ENCODE measurements at places on chromosomes 1 and 21. TPM values are rescaled to one million over a fixed set of nuclear protein-coding genes. Genes with fewer than 3 reads are reported as not detected.

The ZNF691 gene
- 10.8 TPM for polyA plus RNA-seq

The ASCL5 gene
- polyA plus RNA-seq, result 0.32 TPM

The AIRE gene
- polyA plus RNA-seq, result not detected

The RNU1-1 gene
- not detected for polyA plus RNA-seq

The KRTAP10-7 gene
- not detected for polyA plus RNA-seq

The ATAD3A gene
- 16.7 TPM for polyA plus RNA-seq

The TMEM240 gene
- polyA plus RNA-seq, result 4.1 TPM

The FCRL6 gene
- polyA plus RNA-seq, result 0.34 TPM

The IGSF3 gene
- 22.1 TPM for polyA plus RNA-seq

The WNT2B gene
- 4.7 TPM for polyA plus RNA-seq

The OR2T1 gene
- polyA plus RNA-seq, result not detected

The GPR25 gene
- not detected for polyA plus RNA-seq

The HSD3B1 gene
- 0.09 TPM for polyA plus RNA-seq

The DEPDC1 gene
- polyA plus RNA-seq, result 7.1 TPM

The KCNT2 gene
- 6.4 TPM for polyA plus RNA-seq

The ITLN2 gene
- not detected for polyA plus RNA-seq

The HSPA6 gene
- 0.57 TPM for polyA plus RNA-seq

The SYNJ1 gene
- 4.8 TPM for polyA plus RNA-seq

The ATP1A2 gene
- 81.8 TPM for polyA plus RNA-seq

The CAMSAP2 gene
- polyA plus RNA-seq, result 17.6 TPM

The ST6GALNAC5 gene
- polyA plus RNA-seq, result 1.4 TPM

The FGR gene
- 1.4 TPM for polyA plus RNA-seq

The LEFTY1 gene
- polyA plus RNA-seq, result 0.57 TPM
